Inflammatory macrophage treated with lipopolysaccharide for 1 hour (primary cell): ENCODE measurements at places on chromosomes 2 and 18.

- no peak for DNase-seq
Measured at GRCh38 chr2:124066776-124067175, 41.7 kb downstream of the CNTNAP5 start.

DNA sequence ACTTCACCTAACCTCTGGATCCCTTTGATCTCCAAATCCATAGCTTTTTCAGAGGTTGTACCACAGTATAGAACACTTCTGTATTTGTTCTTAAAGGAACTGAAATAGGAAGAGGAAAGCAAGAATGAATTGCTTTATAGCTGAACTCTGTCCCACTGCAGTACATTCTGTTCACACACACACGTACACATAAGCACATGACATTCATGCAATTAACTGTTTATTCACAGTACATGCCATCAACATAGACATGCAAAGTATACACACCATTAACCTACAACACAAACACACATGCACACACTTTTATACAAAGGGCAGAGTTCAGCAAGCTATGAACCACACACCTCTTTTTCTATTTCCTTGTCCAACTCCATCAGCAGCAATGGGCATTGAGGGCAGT lies 43.2 kb downstream of the MRPL33 start:
- DNase-seq = no peak

DNA sequence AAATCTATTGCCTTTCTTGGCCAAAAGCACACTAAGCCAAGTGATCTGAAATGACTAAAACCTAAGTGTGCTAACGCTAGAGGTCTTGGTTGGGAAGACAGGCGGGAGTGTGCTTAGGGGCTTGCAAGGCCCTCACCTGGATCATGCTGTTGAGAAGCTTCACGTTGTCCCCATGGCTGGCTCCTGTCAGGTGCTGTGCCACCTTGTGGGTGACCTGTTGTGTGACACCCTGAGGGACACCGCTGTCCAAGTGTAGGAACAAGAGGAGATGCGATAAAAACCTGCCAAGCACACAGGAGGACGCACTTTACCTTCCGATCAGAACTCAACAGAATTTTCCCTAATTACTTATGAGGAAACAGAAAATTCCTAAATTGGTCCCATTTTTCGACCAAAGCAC lies 50.8 kb downstream of the EPG5 start:
- DNase-seq = no peak

DNA sequence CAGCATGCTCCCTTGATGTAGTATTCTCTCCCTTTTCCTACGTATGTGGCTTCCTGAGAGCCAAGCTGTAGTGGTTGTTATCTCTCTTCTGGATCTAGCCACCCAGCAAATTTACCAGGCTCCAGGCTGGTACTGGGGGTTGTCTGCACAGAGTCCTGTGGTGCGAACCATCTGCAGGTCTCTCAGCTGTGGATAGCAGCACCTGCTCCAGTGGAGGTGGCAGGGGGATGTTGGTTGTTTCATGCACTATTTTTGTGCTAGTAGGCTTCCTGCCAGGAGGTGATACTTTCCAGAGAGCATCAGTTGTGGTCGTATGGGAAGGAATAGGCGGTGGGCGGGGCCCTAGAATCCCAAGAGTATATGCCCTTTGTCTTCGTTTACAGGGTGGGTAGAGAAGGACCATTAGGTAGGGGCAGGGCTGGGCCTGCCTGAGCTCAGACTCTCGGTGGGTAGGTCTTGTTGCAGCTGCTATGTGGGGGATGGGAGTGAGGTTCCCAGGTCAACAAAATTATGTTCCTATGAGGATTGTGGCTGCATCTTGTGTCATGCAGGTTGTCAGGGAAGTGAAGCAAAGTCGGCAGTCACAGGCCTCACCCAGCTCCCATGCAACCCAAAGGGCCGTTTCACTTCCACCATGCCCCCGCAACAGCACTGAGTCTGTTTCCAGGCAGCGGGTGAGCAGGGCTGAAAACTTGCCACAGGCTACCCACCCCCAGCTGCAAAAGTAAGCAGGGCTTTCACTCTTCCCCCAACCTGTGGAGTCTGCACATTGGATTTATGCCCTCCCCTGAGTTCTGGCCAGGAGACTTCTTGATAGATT lies 1139.5 kb downstream of the BCL11A start:
- DNase-seq = no peak
